ENCODE measurements at places on chromosomes 6 and 20.

DNA sequence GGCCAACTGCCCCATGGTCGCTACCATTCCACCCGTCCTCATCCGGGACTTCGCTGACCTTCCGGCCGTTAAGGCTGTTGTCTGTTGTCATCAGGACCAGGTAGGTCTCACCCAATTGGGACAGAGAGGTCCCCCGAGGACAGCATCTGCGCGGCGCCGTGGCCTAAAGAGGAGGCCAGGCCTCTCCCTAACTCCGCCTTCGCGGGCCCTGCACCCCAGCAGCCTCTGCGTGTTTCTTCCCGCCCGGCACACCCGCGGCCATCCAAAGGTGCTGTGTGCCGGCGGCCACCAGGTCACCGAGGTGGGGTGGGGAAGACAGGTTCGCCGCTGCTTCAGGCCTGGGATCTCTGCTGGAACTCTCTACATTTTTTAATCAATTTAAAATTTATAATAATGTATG lies 9.0 kb downstream of the OR2W1 start:
- no peak for DNase-seq

DNA sequence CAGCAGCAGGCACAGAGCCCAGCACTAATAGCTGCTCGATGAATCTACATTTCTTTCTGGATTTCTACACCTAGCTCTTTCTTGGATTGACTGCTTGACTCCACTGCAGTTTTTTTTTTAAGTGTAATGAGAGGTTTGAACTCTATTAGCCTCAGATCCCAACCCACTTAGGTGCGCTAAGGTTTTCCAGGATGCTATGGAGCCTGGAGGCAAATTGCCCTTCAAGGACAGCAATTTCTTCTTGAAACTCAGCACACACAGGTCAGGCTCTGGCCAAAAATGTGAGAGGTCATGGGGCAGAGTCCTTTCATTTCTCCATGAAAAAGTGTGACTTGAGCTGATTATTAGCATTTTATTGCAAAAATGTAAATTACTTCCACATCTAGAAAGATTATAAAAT lies 52.3 kb upstream of the TIAM2 start:
- DNase-seq, result no peak

- no peak for DNase-seq
These were observed 492.9 kb upstream of the JAG1 start for GRCh38 chr20:11166712-11167111.

DNA sequence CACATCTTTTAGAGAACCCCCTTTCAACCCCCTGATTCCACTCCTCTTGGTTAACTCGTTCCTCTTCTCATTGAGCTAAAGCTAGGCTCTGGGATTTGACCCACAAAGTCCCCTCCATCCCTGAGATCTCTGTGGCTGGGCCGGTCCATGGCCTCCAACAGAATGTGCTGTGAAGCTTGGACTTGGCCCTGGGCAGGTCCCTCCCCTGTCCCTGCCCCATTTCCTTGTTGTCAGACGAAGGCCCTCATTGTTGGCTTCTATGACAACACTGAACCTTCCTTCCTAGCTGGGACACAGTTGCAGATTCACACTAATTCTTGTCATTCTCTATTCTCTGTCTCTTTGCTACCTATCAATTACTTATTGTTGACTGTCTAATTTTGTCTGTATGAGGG lies 156.1 kb downstream of the SYCP2 start:
- peak; percentile 3 for DNase-seq

- no peak for DNase-seq
These were observed 34.4 kb downstream of the PCNA start for GRCh38 chr20:5085380-5085779.

DNA sequence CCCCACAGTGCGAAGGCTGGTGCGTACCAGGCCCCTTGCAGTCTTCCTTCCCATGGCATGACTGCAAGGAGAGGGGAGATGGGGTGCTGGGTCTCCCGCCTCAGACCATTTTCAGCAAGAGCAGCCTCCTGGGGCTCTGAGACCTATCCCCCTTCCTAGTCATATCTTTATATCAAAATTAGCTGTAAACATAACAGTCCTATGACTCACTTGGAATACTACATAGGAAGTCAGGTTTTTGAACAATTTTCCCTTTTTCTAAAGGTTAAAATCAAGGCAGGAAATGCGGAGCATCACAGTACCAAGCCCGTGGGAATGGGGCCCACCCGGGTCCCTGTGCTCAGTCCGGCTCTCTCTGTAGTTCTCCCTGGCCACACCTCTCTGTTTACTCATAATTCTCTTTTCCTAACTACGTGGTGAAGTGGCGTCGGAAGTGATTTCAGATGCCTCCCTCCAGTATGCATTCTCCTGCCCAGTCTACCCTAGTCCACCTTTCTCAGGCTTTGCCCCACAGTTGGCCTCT lies 109.8 kb upstream of the TMEM170B start:
- DNase-seq, result no peak

DNA sequence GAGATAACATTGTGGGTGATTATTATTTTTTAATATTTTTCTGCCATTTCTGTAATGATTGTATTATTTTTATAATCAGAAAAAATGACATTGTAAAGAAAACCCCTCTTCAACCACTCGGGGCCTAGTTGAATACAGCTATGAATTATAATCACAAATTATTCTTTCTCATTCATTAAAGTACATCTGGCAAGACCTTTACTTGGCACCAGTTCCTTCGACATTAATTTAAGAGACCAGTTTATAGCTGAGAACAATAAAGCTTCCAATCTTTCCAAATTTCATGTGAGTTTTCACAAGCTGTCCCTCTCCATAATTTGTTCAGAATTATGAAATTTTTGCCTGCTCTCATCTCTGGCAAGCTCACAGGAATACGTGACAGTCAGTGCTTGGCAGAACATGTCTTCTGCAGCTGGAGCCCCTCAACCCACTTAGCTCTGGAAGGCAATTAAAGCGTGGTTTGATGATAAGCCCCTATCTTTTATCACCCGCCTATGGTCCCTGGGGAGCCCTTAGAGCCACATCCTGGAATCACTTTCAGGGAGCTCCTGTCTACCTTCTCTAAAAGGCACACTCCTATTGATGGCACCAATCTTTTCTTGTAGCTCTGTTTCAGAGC lies 237.2 kb upstream of the PRND start:
- no peak for DNase-seq

GRCh38 chr6:391559-392440 lies at the start of gene IRF4:
Gene IRF4 (plus strand): TSS chr6:391752. CDS start chr6:393153, 1,401 bp downstream.
- DNase-seq, result peak; percentile 77

- no peak for DNase-seq
These were observed 11.6 kb downstream of the RREB1 start for GRCh38 chr6:7119272-7119801.

GRCh38 chr20:32672394-32672981 lies 1.3 kb downstream of the C20orf203 start:
- no peak for DNase-seq

DNA sequence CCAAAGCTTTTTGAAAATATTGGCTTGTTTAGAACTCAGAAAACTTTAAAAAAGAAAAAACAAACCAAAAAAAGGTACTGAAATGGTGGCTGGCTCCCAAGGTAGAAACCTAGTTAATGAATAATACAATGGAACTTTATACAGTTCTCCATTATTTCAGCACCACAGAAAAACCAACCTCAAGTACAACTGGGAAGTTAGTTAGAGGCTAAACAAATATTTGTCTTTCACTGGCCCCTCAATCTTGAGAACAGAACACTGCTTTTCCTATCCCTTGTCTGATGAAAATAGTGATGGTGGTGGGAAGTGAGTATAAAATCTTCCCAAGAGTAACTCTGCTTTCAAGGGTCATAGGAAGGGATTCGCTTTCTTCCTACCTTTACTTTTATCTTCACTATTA lies 126.5 kb downstream of the REV3L start:
- no peak for DNase-seq

DNA sequence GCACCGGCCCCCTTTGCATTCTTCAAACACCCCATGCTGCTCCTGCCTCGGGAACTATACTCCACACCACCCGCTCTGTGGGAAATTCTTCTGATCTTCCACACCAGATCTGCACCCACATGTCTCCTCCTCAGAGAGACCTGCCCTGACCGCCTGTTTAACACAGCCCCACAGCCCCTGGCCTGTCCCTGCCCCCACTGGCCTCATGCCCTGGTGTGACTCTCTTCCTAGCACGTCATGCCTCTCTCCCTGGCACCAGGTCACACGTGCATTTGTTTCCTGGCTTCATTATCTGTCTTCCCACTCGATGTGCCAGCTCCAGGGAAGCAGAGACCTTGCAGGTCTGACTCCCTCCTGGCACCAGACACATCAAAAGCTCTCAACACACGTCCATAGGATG lies 79.6 kb downstream of the ANKRD60 start:
- no peak for DNase-seq

GRCh38 chr20:47984437-47984836 lies 199.2 kb upstream of the SULF2 start:
- DNase-seq, result no peak

DNA sequence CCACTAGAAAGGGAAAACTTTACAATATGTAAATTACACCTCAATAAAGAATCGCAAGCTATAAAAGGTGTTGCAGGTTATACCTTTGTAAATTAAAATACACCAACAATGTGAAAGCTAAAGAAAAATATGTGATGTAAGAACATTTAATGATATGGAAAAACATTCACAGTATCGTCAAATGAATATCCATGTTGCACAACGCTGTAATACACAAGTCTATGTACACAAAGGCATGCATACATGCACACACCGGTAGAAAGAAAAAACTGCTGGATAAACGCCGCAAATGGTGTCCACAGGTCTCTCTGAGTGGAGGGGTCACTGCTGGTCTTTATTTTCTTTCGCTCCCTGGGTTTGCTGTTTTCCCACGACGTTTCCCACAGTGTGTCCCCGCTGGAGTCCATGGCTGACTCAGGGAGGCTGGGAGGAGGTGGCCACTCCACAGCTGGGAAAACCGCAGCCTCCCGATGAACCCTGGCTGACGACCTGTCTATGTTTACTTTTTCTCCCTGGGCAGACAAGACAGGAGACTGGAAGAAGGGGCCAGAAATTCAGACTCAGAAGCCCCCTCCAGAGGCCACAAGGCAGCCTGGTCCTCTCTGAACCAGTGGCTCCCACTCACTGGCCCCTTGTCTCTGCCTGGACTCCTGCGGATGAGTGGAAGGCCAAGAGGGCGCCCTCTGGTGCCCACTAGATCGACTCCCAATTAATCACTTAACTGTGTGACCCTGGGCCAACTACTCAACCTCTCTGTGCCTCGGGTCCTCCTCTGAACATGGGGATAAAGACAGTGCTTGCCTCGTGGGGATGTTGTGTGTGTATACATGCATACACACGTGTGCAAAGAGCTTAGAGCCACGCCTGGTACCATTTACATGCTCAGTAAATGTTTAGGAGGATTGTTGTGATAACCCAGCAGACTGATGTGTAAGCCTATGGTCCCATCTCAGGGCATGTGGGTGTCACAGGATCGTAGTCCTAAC lies 12.8 kb upstream of the BPI start:
- no peak for DNase-seq

GRCh38 chr6:166494757-166495486 lies 91.6 kb downstream of the RAMACL start:
- DNase-seq, result peak; percentile 58

DNA sequence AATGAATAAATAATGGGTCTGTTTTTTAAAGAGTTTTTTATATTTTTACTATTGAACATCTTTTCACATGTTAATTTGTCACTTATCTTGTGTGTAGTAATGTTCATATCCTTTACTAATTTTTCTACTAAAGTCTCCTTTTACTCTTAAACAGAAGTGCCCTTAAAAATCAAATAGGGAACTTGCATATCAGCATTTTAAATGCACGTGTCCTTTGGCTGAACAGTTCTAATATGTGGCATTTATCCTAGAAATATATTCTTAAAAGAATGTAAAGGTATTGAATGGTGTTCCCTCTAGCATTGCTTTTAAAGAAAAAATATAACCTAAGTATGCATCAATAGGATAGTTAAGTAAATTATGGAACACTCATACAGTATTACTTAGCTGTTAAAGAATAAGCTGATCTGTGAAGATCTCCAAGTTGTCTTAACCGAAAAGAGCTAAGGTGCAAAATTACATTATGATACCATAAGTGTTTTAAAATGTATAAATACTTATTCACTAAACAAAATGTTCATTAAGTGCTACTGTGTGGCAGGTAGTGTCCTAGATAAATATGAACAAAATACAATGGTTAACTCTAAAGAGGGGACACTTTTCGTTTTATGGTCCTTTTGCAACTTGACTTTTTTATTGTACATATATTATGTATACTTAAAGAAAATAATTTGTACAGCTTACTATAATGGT lies 631 bp upstream of the PGBD1 start:
- no peak for DNase-seq

- DNase-seq, result no peak
These were observed 219.5 kb downstream of the HACE1 start for GRCh38 chr6:104640150-104640700.

Measured in stimulated activated CD4-positive, alpha-beta T cell treated with anti-CD3 and anti-CD28 coated beads, Interleukin-2, amount 100 ng/mL, for 24 hours (primary cell).